Fibroblast of villous mesenchyme (primary cell): ENCODE measurements at places on chromosomes 3 and 15.

DNA sequence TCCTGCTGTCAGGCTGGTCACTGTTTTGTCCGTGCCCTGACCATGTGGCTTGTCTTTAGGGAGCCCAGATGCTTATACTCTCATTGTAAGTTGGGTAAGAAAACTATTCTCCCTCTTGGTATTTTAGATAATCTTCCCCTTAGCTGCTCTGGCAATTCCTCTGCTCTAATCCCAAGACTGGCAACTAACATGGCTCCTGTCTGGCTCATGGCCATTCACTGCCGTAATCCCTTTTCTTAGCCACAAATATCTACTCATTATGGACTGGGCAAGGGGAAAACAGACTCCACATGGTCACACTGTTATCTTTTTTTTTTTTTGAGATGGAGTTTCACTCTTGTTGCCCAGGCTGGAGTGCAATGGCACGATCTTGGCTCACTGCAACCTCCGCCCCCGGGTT is 38.8 kb downstream of the TYRO3 start:
- no peak for DNase-seq

DNA sequence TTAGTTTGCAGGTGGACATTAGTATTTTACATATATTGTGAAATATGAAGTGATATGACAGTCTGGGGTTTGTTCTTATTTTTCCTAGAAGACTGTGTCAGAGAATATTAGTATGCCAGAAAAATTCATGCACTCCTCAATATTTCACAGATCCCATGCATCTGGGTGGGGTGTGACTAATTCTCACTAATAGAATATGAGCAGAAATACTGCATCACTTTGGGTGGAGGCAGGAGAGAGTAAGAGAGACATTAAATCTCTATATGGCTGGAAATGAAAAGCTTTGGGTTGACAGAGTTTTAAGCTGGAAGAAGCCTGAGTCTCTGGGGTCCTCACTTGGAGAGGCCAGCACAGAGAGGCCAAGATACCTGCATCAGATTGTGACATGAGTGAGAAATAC is 101.3 kb upstream of the DPH6 start:
- no peak for DNase-seq

- DNase-seq, result no peak
These were observed 55.1 kb downstream of the MBNL1 start for GRCh38 chr3:152323834-152324233.

GRCh38 chr3:178584722-178585380 is 48.6 kb downstream of the KCNMB2 start:
- no peak for DNase-seq

- DNase-seq, result no peak
These were observed 300.1 kb upstream of the PROK2 start for GRCh38 chr3:72085036-72085435.

GRCh38 chr3:69391554-69391953 is 5.7 kb upstream of the FRMD4B start:
- DNase-seq, result no peak

DNA sequence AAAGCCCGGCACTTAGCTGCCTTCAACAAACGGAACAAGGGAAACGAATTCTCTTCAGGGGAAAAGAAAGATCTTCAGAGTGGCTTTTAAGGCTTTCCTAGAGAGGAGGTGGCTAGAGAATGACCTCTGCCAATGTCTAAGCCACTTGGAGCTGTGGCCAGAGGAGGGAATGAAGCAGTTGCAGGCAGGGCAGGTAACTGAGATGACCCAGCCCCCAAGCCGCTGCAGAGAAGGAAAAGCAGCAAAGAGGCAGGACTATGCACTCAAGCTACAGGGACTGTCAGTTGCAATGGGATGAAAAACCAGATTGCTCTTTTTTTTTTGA is 113.5 kb downstream of the SEC22A start:
- DNase-seq, result no peak

GRCh38 chr3:4271834-4272233 is 31.3 kb upstream of the SETMAR start:
- peak; percentile 21 for DNase-seq

GRCh38 chr3:15553749-15554148 is 32.2 kb upstream of the COLQ start:
- no peak for DNase-seq
